ENCODE measurements at places on chromosomes 11 and 22.

DNA sequence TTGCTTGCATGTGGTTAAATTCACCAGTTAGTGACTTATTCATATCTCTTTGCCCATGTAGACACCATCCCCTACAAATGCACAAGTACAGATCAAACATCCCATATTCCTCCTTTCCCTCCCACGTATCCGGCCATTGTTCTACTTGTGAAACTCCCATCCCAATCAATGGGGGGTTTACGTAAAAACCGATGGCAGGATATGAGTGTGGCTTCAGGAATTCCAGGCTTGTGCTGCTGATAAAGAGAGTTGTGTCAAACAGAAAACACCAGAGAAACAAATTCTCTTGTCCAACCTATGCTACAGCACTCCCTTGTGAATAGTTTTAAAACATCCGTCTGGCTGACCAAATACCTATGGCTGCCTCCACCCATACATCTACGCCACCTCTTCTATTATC is 15.5 kb downstream of the FLI1 start:
- no peak for DNase-seq

DNA sequence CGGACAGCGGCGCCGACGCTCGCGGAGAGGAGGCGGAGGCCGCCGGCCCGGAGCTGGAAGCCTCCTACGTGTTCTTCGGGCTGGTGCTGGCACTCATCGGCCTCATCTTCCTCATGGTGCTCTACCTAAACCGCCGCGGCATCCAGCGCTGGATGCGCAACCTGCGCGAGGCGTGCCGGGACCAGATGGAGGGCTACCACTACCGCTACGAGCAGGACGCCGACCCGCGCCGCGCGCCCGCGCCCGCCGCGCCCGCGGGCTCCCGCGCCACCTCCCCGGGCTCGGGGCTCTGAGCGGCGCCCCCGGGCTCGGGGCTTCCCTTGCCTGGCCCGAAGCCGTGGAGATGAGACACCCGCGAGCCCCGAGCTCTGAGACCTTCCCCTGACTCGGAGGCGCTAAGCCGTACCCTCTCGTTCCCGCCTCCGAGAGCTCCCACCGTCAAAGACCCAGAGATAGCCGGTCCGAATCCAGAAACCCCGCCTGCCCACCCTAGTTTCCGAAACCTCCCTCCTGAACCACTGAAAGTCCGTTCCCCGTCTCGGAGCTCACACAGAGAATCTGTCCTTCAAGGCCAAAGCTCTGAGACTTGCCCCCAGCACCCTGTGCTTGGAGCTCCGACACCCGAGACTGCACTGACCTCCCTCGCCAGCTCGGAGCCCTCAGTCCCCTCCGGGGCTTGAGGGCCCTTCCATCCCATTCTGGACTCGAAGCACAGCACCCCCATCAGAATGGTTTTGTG is 1.5 kb downstream of the TPBGL start:
- no peak for DNase-seq

- DNase-seq, result no peak
Measured at GRCh38 chr11:27392278-27393114, 29.5 kb upstream of the CCDC34 start.

GRCh38 chr11:2724653-2725367 is 25.0 kb upstream of the KCNQ1OT1 start:
- no peak for DNase-seq

DNA sequence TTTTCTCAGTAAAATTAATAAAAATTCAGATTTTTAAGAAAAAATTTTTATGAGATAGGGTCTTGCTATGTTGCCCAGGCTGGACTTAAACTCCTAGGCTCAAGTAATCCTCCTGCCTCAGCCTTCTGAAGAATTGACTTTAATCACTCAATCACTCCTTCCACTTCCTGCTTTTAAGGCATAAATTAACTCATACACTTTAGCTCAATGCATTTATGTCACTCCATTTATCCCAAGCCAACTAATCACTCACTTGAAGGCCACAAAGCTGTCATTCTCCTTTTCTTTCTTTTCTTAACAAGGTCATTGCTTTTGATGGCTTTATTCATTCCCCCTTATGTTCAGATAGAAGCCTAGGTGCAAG is 877 bp downstream of the ALG9 start:
- no peak for DNase-seq

GRCh38 chr11:107702723-107703122 is 9.1 kb downstream of the SLN start:
- no peak for DNase-seq

All from effector memory CD8-positive, alpha-beta T cell (primary cell).